HS-5 (cell line): ENCODE measurements at places on chromosomes 7 and 10.

- no peak for DNase-seq
Observed at GRCh38 chr7:117308891-117309290, 14.0 kb downstream of the WNT2 start.

DNA sequence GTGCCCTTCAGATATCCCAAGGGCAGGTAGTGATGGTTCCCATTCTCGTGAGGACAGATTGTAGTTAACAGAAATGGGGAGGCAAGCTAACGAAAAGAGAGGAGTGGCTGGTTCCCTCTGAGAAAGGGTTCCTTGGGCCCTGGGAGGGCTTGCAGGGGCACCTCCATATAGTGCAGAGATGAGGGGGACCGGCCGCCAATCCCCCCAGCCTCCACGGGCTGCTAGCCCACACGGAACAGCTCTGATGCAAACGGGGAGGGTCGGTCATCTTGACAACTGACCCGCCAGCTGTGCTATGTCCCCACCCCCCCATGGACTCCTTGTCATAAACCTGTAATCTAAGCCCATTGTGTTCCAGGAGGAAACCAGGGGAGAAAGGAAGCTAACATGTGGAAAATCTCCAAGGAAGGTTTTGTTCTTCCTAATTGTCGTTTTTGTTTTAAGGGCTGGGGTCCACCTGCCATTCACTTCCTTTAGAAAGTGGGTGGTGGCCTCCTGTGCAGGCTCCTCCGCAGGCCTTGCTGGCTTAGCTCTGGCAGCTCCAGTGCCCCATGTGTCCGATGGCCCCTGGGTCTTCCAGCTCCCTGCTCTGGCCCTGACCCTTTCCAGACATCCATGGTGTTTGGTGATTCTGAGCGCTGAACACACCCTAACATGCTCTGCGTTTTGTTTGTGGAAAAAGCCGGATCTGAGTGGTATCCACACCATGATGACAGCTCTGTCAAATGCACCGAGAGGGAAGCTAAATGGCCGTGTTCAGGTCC, 15.9 kb downstream of the ADCY1 start:
- DNase-seq, result no peak

DNA sequence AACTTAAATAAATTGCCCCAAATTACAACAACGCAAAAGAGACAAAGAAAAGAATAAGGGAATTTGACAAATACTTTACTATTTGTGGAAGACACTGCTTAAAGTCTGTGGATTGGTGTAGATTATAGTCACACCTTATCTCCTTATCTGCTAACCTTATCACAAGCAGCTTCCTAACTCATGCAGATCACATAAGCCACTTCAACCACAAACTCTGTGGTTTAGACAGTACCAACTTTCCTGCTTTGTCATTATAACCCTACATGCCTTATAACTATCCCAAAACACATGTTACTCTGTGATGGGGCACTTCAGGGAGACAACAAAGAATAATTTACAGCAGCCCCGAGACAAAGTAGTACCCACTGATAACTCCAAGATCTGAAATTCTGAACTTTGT, 41.5 kb upstream of the PPP3CB start:
- DNase-seq, result no peak

DNA sequence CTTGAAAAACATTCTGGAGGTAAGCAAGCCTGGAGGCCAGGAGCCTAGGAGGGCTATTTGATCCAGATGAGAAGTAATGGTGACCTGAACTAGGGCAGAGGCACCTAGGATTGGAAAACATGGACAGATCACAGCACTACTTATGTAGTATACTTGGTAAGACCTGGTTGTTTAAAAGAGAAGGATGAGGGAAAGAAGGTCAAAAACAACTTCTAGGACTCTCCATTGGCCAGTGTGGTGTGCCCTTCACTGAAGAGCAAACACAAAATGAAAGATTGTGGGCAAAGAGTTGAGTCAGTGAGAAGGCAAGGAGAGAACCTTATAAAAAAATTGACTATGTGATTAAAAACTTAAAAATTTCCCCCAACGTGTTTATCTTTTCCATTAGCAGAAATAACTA, 14.3 kb downstream of the ANKRD1 start:
- DNase-seq, result no peak

GRCh38 chr10:33199731-33200232, 134.7 kb downstream of the NRP1 start:
- no peak for DNase-seq

DNA sequence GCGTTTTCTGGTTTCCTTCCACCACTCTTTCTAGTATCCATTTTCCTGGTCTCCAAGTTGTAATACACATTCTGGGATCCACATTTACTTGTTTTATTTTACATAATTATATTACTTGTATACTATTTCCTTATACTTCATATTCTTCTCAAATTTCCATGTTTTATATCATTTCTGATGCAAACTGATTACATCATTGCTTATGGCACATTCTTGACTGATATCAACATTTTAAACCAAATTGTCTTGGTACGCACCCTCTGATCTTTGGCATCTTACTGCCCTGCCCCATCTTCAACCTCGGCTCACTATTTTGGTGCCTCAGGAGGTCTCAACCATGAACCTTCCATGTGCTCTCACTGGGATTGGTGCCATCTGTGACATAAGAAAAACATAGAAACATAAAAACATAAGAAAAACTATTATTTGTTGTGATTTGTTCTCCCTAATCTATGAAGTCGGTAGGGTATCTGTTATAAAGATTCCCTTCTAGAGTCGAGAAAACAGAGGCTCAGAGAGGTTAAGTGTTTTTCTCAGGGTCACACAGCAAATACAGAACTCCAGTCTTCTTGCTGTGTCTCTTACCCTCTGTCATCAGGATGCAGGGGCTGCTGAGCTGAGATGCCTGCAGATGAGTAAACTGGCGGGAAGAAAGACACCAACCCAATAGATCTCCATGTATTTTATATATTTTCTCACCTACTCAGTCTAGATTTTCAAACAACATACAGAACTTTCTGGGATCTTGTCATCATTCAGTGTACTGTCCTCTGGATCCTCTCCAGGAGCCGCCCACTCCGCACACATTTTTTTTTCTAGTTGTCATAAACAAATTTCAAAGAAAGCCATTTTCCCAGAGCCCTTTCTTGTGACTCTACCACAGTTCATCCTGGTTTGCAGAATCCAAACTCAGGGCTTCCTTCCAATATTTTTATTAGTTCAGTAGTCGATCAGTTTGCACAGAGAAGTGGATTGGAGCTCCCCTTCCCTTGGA, 79.5 kb downstream of the PARP12 start:
- no peak for DNase-seq

DNA sequence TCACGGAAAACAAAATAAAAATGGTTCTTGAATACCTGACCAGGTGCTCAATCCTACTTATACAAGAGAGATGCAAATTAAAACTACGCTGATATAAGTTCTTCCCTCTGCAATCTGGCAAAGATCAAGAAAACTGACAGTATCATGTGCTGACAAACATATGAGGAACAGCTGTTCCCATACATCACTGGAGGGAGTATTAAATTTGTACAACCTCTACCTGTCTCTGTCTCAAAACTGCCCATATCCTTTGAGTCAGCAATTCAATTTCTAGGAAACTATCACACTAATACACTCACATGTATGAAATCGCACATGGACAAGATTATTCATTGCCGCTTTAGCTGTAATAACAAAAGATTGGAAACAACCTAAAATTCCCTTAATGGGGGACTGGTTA, 11.0 kb upstream of the IL6 start:
- no peak for DNase-seq

- no peak for DNase-seq
Observed at GRCh38 chr10:92757066-92757710, 67.4 kb downstream of the HHEX start.

DNA sequence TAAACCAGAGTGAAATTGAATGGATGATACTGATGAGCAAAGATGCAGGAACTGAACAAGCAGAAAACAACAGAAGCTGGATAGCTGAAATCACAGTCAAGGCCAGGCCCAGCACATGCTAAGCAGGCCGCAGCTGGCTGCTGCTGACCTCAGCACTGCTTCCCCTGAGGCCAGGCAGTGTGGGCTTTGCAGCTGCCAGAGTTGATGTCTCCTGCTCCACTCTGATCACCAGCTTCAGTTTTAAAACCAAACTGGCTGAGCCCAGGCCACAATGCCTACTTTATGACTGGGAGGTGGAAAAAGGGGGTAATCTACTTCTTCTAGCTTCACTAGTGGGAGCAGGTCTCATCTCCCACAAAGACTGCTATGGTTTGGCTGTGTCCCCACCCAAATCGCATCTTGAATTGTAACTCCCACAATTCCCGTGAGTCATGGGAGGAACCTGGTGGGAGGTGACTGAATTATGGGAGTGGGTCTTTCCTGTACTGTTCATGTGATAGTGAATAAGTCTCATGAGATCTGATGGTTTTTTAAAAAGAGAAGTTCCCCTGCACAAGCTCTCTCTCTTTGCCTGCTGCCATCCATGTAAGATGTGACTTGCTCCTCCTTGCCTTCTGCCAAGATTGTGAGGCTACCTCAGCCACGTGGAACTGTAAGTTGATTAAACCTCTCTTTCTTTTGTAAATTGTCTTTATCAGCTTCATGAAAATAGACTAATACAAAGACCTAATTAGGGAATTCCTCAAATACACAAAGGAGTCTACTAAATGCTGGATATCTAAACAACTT, 136.4 kb upstream of the ITGB1 start:
- DNase-seq, result no peak

GRCh38 chr7:7913504-7913903, 55.1 kb upstream of the GLCCI1 start:
- DNase-seq, result no peak

GRCh38 chr7:33790746-33791145, 114.6 kb upstream of the BMPER start:
- no peak for DNase-seq

GRCh38 chr10:76190634-76191270, 759.3 kb downstream of the LRMDA start:
- DNase-seq, result no peak

- DNase-seq, result no peak
Observed at GRCh38 chr10:13315361-13315760, 15.5 kb upstream of the PHYH start.
